ENCODE measurements at places on chromosomes 16 and 17.

DNA sequence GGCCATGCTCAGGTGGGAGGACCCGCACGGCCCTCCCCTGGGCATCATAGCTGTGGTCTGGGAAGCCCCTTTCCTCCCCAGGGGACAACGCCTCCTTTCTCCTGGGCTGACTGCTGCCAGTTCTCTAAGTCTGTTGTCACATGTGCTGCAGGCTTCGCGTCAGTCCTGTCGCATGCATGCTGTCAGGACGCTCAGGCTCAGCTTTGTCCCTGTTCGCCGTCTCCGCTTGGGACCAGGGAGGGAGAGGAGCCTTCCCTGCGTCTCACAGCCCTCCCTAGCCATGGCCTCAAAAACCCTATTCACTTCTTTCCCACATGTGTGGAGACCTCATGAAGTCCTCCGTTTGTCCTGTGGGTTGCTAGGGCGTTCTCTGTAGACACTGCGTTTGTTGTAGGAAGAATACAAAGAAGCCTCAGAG lies 21.4 kb downstream of the LDHD start:
- DNase-seq: no peak

DNA sequence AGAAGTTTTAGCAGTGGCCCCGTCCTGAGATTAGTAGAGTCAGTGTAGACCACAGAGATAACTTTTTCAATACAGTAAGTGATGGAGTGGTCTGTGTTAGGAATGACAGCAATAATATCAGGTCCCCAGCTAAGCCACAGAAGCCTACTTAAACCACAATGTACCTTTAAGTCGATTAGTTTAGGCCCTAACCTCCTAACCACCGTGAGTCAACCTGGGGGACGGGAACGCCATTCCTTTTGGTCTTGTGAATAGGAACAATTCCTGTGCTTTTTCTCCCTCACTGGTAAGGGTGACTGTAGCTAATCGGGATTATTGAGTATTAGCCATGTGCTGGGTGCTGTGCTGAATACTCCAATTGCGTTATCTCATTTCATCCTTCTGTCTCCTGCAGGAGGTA lies 14.0 kb downstream of the YPEL2 start:
- no peak for DNase-seq

DNA sequence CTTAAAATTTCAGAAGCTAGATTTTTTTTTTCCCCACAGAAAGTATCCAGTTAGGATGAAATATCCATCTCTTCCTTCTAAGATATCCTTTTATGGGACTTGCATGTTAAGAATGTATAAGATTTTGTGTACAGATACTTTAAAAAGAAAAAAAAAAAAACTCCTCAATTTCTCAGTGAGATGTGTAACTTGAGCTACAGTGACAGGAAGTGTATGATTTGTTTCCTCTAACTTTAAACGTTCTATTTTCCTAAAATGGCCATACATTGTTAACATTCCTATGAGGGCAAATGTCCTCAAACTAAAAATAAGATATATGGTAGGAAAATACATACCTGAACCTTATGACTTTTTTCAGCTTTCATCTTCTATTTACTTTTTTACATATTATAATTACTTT lies 8.9 kb downstream of the FBXO47 start:
- no peak for DNase-seq

GRCh38 chr16:17235147-17235815 lies 235.5 kb downstream of the XYLT1 start:
- DNase-seq: peak; percentile 58

- DNase-seq: no peak
These were observed 47.6 kb upstream of the AKAP1 start for GRCh38 chr17:57037411-57037810.

DNA sequence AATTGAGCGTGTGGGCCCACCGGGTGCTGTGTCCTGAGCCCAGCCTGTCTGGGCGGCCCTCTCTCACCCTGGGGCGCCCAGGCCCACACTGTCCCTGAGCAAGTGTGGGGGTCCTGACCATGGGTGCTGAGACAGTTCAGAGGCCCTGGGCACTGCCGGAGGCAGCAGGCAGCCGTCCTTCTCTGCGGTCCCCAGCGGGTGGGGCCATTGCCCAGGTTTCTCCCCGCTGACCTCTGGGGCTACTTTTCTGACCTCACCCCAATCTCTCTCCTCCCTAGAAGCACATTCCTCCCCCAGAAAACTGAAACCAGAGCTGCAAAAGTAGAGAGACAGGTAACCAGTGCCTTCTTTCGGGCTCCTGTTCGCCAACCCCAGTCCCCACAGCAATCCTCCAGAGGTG lies 36.0 kb upstream of the PVALEF start:
- DNase-seq: no peak

DNA sequence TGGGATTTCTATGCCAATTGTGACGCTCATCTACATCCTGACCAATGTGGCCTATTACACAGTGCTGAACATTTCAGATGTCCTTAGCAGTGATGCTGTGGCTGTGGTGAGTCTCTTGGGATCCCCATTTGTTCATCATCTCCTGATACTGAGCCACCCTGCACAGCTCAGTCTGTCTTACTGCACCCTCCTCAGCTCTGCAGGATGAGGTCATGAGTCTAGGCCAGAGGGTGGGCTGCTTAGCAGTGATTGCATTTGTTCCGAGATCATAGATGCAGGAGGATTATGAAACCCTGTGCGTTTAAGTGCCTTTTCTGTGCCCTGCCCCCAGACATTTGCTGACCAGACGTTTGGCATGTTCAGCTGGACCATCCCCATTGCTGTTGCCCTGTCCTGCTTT lies 19.5 kb downstream of the SLC7A6OS start:
- peak; percentile 29 for DNase-seq

DNA sequence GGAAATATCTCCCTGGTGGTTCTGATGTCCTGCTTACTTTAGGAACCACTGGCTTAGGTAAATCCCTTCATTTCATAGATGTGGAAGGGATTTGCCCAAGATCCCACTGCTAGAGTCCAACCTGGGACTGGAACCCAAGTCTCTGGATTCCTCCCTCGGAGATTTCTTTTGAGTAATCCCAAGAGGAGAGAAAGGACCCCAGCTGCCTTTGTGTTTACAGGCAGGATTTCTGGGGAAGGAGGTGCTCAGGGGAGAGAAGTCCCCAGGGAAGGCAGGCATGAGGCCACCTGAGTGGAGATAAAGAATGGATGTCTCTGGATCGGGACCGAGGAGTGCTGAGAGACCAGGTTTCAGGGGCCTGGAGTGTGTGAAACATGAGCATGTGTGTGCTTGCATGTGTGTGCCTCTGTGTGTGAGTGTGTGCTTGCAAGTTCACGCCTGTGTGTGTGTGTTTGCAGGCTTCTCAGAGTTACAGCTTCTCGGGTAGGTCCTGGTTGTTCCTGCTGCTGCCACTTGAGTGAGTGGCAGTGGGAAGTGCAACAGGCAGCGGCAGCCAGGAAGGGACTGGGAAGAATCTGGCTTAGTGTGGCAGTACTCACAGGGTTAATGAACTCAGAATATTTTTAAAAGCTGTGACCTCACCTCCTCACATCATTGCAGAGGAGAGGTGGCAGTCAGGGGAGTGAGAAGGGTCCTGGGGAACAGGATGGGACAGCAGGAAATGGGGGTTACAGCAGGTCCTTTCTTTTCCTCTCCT lies 2.2 kb downstream of the KCNH6 start:
- DNase-seq: no peak

DNA sequence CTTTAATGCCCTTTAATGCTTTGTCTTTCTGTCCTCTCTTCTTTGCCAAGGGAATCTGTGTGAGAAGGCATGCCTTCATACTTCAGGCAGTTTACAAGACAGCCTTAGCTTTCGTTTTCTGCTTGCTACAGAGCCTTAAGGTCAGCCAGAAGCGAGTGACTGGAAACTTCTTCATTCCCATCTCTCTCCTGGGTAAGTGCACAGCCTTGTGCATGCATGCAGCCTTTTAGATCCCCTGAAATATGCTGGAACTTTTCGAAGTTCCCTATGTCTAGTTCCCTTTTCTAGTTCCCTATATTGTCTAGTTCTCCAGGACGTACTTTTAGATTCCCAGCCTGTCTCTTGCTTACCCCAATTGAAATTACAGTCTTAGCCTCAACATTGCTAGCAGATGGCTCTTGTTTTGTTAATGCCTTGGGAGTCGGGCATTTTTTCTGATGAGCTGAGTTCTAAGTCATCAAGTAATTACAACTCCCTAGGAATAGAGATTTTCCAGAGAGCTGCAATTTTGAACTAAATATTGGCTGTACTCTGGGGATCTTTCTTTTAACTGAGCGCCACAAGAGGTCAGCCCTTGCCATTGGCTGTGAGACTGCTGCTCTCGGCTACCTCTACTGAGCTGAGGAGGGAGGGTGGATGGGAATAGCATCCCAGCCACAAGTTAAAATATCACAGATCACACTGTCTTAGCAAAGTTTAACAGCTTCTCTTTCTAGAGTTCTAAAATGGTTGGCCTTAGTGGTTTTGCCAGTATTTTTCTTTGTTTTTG lies 22.7 kb upstream of the PPM1D start:
- peak; percentile 88 for DNase-seq

DNA sequence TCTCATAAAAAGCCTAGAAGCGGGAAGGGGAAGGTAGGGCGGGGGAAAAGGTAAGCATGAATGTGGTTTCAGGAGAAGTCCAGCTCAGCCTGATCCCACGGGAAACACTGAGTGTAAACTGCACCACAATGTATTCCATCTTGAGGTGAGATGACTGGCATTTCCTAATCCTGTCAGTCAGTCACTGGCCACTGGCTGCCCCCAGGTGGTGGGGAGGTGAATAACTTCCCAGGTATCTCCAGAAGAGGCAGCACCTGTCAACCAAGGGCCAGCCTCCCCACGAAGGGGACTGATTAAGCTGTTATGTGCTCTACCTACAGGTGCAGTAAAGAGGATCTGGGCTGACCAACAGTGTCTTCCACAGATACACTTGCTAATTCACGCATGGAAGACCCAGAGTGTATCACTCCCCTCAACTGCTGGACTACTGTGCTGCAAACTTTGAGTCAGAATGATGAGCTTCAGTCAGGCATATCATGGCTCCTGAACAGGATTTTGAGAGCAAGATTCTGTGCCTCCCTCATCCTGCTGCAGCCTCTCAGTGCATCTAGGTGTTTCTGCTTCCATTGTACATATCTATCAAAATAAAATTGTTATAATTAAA lies 108.5 kb upstream of the CCL2 start:
- peak; percentile 12 for DNase-seq

GRCh38 chr17:80512233-80512632 lies 32.4 kb upstream of the RPTOR start:
- no peak for DNase-seq

- DNase-seq: peak; percentile 48
These were observed 1.3 kb upstream of the CCDC102A start for GRCh38 chr16:57537581-57538234.

- peak; percentile 49 for DNase-seq
These were observed 86.4 kb downstream of the FOXL1 start for GRCh38 chr16:86664522-86665318.

GRCh38 chr16:67115639-67116038 lies 5.9 kb downstream of the PHAF1 start:
- DNase-seq: peak; percentile 74

DNA sequence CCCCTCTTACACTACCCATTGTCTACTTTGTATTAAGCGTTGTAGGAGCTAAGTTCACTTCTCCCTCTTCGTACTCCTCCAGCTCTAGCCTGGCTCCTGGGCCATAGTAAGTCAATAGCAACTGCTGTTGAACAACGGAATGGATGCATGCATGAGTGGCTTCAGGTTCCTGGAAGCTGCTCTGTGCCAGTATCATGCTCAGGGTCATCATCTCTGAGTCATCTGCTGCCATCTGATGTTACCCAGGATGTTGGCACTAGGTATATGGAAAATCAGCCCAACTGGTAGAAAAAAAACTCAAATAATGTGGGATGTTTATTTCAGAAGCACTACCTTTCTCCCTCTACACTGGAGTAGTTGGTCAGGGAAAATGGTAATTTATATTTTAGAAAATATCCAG lies 536.8 kb downstream of the NPIPA7 start:
- no peak for DNase-seq

DNA sequence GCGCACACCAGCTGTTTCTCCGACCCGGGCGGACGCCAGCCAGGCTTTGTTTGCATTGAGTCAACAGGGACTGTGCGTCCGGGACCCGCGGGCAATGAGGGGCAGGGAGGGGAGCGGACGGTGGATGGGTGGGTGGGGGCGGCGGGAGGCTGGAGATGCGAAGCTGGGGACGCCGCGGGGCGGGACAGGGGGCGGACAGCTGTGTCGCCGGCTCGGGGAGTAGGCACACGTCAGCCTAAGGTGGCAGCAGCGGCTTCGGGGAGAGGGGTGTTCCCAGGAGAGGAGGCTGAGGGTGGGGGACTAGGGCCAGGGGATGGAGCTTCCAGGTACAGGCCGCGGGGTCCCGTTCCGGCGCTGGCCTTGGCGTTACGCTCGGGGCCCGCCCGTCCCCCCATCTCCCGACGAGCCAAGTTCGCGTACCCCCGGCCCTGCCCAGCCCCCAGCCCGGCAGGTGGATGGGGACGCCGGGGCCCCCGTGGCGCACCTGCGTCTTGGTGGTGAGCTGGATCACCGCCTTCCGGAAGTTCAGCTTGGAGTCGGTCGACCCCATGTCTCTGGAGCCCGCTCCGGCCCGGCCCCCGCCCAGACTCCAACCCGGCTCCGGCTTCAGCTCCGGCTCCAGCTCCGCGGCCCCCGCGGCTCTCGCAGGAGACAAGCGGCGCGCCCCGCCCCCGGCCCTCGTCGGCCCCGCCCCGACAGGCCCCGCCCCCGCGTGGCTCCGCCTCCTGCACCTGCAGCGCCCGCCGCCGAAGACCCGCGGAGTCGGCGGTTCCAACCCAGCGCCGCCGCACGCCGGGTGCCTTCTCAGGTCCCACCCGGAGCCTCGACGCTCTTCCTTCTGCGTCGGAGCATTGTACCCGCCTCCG lies at the start of gene HID1:
Gene HID1, minus strand, starts transcription at position 653 of the 866 bp plus-strand sequence. Its CDS starts 103 bp downstream, at position 550.
- no peak for DNase-seq

DNA sequence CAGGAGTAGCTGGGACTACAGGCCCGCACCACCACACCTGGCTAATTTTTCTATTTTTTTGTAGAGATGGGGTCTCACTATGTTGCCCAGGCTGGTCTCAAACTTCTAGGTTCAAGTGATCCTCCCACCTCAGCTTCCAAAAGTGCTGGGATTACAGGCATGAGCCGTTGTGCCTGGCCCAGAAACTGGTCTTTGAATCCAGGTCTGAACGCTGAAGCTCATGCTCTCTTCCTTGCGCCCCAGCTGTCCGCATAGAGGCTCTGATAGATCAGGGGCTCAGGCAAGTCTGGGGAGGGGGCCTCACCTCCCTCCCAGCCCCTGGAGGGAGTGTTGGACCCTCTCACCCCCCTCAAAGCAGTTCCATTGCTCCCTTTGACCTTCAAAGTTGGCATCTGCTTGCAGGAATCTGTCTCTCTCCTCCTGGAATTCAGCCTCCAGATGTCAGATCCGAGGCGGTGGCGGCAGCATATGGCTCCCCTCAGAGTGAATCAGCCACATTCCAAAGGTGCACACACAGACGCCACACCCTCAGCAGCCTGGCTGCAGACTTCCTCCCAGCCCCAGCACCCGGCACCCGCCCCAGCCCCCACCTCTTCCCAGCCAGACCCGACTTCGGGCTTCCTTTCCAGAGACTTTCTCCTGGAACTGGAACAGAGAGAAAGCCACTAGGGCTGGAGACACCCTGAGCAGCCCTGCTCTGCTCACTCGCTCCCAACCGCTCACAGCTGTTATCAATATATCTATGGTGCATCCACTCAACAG lies 16.9 kb upstream of the GLIS2 start:
- no peak for DNase-seq

GRCh38 chr16:89149386-89149785 lies 22.2 kb upstream of the CDH15 start:
- DNase-seq: no peak

Data from inflammatory macrophage treated with lipopolysaccharide for 1 hour (primary cell).